ENCODE measurements at places on chromosomes 3 and 15.

DNA sequence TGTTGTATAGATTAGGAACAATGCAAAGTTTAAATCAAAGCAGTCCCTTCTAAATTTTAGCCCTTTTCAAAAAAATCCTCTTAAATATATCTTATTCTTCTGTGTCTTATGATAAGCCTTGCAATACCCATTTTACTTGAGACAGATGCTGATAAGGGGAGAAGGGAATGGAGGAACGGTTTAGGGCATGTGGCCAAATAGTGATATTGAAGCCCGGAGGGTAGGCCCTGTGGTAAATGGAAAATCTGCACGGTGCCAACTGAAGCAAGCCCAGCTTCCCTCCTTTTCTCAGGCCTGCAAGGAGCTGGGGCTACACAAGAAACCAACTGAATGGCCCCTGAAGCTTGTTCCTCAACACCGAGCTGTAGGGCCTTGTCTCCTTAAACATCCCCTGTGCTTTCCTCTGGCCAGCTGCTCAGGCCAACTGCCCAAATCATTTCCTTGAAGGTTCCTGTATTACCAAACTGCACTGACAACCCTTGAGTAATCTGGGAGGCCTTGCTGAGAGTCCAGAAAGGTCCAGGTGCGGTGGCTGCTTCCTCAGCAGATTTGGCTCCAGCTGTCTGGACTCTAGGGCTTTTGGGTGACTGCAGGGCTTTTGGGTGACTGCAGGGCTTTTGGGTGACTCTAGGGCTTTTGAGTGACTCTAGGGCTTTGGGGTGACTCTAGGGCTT lies 67.2 kb downstream of the NCEH1 start:
- no peak for DNase-seq

- DNase-seq = no peak
Measured at GRCh38 chr15:91514147-91514546, 339.4 kb upstream of the SLCO3A1 start.

DNA sequence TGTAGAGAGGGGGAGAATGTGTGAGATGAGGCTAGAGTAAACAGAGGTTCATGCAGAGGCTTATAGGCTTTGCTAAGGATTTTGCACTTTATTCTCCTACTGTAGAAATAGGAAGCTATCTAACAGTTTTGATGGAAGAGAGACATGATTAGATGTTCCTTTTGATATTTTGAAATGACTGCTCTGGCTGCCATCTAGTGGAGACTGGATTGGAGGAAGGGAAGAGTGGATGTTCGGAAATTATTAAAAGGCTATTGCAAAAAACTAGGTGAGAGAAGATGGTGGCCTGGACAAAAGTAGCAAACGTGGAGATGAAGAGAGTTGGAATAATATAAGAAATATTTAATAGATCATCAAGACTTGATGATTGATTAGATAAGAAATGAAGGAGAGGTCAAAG lies 42.2 kb downstream of the SYN2 start:
- no peak for DNase-seq

GRCh38 chr15:29844290-29844903 lies 22.1 kb upstream of the TJP1 start:
- DNase-seq = no peak

DNA sequence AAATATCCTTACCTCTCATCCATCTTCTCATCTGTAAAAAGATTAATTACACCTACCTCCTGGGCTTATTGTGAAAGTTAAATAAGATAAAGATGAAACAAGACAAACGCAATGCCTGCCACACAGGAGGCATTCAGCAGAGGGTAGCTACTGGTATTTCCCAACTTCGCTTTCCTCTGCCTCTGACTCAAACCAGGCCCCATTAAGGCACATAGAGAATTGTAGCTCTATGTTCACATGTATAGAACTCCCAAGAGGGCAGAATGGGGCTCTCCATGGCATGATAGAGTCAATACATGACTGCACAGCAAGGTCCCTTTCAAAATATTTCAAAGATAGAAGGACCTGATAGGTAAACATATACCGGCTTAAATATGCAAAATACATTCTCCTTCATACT lies 1.4 kb downstream of the LYSMD2 start:
- no peak for DNase-seq

- DNase-seq = no peak
Measured at GRCh38 chr15:34188711-34189110, 21.2 kb downstream of the KATNBL1 start.

DNA sequence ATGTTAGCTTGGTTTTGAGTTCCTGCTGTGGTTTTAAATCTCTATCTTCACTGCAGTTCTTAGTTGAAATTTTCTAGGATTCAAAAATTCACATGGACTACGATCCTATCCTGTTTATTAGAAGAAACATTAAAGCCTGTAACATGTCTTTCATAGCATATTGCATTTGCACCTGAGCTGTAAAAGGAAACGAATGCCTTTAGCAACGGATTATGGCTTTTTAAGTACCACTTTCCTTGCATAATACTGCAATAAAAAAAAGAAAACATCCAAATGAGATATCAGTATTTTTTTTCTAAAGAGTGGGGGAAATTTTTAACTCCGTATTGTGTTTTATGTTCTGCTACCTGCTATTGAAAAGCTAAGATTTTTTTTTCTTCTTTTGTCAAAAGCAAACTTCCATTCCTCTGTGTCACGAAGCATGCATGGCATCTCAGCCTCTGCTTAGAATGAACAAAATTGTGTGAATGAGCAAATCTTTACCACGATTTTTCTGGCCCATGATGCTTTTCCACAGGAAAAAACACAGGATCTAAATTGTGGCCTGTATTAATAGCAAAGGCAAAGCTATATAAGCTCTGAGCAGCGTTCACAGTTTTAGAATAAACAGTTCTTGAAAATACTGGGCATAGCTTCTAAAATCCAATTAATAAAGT lies 110.0 kb upstream of the CDIN1 start:
- no peak for DNase-seq

GRCh38 chr15:58758141-58758540 lies 8.6 kb upstream of the ADAM10 start:
- no peak for DNase-seq

DNA sequence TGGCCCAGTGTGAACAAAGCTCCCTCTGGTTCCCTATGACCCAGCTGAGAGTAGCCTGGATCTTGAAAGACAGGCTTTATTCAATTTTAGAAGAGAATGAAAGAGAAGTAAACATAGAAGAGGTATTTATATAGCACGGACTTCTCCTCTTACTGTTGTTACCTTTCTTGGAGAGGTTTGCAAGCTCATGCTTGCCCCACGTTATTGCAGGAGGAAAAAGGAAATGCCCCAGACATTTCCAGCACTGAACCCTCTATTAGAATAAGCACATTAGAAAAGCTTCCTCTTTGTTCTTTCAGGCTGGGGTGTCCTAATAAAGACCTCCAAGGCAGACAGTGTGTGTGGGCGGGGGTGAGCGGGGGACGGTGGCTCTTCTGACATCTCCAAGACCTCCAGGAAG lies 98.7 kb upstream of the AGBL1 start:
- DNase-seq = no peak

DNA sequence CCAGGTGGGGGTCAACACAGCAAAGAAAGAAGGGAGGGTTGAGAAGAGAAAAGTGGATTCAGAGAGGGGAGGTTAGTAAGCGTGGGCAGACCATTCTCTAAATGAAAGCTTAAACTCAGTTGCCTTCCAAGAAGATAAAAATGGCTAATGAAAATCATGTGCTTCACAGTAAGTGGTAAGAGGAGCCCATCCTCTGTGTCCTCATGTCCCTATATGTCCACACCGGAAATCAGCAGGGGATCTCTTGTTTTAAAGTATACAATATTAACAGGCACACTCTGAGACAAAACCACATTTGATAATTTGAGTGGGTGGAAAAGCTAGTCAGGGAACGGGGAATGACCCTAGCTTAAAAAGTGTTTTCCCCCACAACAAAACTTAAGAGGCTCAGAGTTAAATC lies 4.4 kb upstream of the FOXP1 start:
- no peak for DNase-seq

- no peak for DNase-seq
Measured at GRCh38 chr3:23086331-23086730, 116.8 kb upstream of the UBE2E2 start.

DNA sequence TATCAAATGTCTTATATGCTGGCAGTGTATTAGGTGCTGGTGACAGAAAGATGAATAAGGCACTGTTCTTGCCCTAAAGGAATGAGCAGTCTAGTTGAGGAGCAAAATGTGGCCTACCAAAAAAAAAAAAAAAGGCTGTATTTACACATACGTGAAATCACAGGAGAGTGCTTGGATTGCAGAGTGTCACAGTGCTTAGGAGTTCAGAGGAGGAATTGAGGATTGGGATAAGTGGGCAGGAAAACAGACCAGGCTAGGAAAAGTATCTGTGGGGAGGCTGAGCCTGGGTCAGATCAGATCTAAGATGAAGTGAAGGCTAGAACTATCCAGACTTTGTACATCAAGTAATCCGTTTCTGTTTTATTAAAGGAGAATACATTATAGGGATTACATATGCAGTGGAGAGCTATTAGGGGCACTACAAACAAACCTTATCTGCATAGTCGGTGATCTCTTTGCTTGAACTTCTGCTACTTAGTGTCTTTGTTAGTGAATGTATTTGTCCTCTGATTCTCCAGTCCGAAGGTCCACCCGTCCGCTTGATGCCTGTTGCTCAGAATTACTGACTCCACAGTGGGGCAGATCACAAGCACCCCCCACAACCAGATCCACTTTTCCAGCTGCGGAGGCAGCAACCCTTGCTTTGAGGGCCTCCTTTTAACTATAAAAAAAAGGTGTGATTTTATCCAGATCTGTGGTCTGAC lies 80.0 kb downstream of the FNDC3B start:
- DNase-seq = no peak

All from CD4-positive, alpha-beta T cell treated with Interleukin-10 for 1 hour (primary cell).